ENCODE measurements at places on chromosomes 3 and 15.

DNA sequence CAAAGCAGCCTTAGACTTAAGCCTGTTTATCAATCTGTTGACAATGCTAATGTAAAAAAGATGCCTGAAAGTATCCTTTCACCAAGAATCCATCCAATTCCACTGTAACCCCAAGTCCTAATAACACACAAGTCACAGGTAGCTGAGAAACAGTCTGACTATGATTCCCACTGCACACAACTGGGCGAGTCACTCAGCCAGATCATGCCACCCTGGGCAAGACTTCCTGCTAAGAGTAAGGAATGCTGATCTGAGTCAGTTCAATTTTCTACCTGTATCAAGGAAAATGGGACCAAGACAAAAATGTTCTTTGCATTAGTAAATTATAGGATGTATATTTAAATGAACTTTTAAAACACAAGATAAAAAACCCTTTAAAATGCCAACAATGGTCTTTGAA is 33.3 kb downstream of the NPTN start:
- no peak for DNase-seq
- no peaks in the 10 kb centered on the region for H3K27me3 ChIP-seq
- H3K36me3 ChIP-seq: no peaks in the 10 kb centered on the region
- H3K27ac ChIP-seq: no peak overlapping the region
- peaks cover 92% of the 10 kb centered on the region for H3K4me1 ChIP-seq
- no peak overlapping the region for H3K4me3 ChIP-seq

DNA sequence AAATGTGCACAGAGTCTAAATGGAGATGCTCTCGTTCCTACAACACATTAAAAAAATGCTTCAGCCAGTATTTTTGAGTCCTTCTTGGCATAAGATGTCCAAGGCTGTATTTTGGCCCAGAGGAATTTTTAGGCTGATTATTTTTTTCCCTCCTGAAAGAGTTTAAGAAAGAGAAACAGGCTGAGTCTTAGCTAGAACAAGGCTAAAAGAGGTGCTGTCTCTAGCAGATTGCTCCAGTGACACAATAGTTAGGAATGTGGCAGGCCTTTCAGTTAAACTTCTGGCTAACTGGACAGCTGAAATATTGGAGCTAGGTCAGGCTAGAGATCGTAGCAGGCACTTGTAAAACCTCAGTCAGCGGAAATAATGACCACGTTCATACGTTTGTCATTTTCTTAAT is 271.4 kb upstream of the RARB start:
- peak; percentile 4 for DNase-seq
- H3K4me1 ChIP-seq: no peaks in the 10 kb centered on the region
- no peaks in the 10 kb centered on the region for H3K36me3 ChIP-seq
- H3K4me3 ChIP-seq: peak overlapping the region; percentile 32

- H3K36me3 ChIP-seq: no peaks in the 10 kb centered on the region
- no peak for DNase-seq
- no peak overlapping the region for H3K4me3 ChIP-seq
- H3K27ac ChIP-seq: no peak overlapping the region
- H3K4me1 ChIP-seq: no peaks in the 10 kb centered on the region
- peaks cover 6% of the 10 kb centered on the region for H3K27me3 ChIP-seq
These were observed 1.2 kb upstream of the ST8SIA2 start for GRCh38 chr15:92392462-92392861.

GRCh38 chr3:31765871-31766270 is 215.2 kb downstream of the OSBPL10 start:
- no peak overlapping the region for H3K4me3 ChIP-seq
- H3K4me1 ChIP-seq: no peaks in the 10 kb centered on the region
- H3K27ac ChIP-seq: no peak overlapping the region
- no peaks in the 10 kb centered on the region for H3K36me3 ChIP-seq
- DNase-seq: no peak
- no peaks in the 10 kb centered on the region for H3K27me3 ChIP-seq

DNA sequence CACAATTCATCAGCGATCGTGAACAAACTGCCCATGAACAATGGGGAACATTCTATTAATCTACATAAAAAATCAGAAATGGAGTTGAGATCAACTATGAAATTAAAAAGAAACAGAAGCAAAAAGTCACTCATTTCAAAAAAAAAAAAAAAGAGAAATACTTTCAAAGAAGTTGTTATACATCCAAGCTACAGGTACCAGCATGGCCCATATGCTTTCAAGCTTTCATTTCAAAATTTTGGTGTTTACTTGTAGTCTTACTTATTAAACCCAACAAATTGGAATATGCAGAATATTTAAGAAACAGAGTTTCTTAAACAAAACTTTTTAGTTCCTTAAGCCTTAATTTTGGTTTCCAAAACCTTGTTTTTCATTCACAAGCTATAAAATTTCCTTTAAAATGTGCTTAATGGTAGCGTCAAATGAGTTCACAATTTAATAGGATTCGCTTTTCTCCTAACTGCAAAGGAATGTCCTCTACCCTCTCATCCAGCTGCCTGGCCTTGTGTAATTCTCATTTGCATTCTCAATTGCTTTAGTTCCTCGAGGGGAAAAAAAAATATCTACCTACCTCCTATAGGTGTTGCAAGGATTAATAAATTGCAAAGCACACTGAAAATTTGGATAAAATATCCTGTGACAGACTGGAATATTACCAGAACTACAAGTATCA is 565.2 kb downstream of the ROBO1 start:
- H3K4me1 ChIP-seq: no peaks in the 10 kb centered on the region
- H3K36me3 ChIP-seq: no peaks in the 10 kb centered on the region
- H3K27me3 ChIP-seq: no peaks in the 10 kb centered on the region
- no peak overlapping the region for H3K4me3 ChIP-seq
- H3K27ac ChIP-seq: no peak overlapping the region
- no peak for DNase-seq

DNA sequence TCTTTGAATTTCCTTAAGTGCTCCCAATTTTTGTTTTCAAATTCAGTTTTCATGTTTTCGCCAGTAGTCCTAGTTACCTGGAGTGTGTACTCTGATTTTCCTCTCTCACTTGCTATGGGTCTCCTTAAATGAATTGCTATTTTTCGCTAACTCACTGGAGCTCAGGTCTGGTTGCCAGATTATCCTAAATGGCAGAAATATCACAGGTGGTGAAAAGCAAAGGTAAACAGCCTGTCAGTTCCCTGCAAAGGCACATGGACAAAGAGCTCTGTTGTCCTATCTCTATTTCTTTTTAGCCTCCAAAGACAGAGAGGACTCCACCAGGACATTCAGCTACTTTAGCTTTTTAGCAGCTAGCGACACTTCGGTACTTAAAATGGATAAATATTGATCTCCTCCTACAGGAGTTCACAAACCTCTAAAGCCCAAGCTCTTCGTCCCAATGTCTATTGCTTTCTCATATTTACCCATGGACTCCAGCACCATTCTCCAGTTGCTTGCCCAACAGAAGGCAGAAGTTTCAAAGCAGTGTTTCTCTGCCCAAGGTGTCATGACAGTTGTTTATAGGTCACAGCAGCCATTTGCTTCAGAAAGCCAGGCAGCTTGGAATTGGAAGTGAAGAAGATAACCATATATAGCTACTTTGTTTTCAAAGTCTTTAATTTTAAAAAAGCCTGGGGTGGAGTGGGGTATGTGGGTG is 12.3 kb downstream of the ZBTB20 start:
- H3K27ac ChIP-seq: no peak overlapping the region
- H3K36me3 ChIP-seq: no peaks in the 10 kb centered on the region
- DNase-seq: no peak
- no peak overlapping the region for H3K4me3 ChIP-seq
- no peaks in the 10 kb centered on the region for H3K27me3 ChIP-seq

- DNase-seq: no peak
- H3K4me3 ChIP-seq: no peak overlapping the region
- no peak overlapping the region for H3K27ac ChIP-seq
- no peaks in the 10 kb centered on the region for H3K36me3 ChIP-seq
These were observed 137.9 kb upstream of the TP63 start for GRCh38 chr3:189493271-189493670.

- H3K27me3 ChIP-seq: no peaks in the 10 kb centered on the region
- H3K4me3 ChIP-seq: no peak overlapping the region
- peaks cover 6% of the 10 kb centered on the region for H3K36me3 ChIP-seq
These were observed 6.9 kb downstream of the NUDT16 start for GRCh38 chr3:131388490-131388799.

DNA sequence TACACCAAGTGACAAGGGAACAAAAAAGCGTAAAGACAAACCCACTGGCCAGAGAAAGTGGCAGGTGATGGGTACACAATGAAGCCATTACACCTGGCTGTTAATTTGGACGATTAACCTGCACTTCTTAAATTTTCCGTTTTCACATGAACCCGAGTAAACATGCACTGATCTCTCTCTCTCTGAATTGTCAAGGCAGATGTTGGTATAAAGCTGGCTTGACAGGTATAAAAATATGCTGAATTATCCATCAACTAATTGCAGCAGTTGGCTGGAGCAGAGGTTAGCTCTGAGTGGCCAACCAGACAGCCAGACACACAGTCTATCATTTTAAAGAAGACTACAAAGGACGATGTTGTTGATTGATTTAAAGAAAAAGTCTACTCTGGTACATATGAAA is 561.7 kb upstream of the ALCAM start:
- no peaks in the 10 kb centered on the region for H3K27me3 ChIP-seq
- H3K36me3 ChIP-seq: no peaks in the 10 kb centered on the region
- DNase-seq: no peak
- H3K4me3 ChIP-seq: no peak overlapping the region
